ENCODE measurements at places on chromosomes 5 and 9.

DNA sequence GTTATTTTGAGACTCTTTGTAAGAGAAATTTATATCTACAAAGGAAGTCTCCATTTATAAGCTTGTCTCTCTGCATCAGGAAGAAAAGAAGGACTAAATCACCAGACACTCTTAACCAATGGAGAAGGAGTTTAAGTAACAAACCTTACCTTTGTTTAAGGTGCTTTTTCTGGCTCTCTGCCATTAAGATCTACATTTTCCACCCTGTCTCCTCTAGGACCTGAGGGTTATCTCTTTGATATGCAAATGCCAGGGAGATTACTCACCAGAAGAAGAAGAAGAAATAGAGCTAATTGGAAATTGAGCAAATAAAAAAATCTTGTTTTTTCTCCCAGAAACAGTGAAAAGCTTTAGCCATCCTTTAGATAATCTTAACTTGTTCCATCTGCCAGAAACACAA is 60.9 kb downstream of the CDKN2A start:
- no peak for DNase-seq

DNA sequence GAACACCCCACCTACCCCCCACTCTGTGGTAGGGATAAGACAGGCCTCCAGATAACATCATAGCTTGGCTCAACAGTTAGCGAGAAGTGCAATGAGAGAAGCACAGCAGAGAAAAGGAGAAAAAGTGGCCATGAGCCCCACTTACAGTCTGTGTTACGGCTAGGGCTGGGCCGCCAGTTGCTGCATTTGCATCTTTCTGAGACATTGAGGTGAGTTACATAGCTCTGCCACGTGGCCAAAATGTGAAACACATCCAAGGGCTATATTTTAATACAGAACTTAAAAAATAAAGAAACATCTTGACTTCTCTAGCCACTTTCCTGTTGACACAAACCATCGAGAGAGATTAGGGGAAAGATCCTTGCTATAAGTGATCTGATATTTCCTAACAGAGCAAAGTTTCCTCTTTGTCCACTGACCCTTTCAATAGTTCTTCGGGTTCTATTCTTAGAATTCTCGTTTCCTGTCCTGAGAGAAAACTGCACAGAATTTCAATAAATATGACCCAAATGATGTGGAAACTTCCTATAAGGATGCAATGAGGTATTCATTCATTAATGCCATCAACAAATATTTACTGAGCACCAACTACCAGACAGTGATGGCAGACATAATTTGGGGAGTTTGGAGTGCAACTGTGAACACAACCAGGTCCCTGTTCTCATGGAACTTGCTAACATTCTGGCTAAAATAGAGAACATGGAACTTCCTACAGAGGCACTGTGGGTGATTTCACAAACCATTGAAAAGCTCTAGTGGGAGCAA is 3.2 kb upstream of the TLE4 start:
- DNase-seq, result no peak

DNA sequence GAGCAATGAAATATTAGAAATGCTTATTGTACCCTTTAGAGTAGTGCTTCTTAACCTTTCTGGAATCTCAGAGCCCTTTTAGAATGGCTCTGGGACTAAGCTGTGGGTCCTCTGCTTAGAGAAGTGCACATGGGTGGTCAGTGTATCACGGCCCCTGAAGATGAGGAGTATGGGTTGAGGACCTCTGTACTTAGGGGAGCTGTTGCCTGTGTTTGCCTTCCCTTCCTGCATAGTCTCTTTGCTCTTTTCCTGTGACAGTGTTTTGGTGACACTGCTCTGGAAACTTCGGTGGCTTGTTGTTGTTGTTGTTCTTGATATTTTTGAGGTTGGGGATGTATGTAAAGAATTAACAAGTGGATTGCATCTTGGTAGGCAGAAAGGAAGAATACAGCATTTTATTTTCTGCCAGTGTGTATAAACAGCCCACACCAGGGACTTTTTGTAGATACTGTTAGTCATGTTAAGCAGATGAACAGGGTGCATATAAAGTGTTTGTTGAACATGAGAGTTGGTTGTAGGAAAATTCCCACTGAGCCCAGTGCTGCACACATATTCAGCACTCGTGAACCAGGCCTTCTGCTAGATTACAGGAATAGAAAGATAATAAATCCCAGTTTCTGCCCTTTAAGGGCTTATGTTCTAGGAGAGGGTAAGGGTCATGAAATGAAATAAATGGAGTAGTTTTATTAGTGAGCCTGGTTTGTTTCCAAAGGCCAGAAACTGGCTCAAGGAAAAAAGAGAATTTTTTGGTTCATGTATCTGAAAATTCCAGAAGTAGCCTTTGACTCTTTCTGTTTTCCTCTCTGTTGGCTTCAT is 199.7 kb downstream of the ARHGAP26 start:
- DNase-seq, result no peak

DNA sequence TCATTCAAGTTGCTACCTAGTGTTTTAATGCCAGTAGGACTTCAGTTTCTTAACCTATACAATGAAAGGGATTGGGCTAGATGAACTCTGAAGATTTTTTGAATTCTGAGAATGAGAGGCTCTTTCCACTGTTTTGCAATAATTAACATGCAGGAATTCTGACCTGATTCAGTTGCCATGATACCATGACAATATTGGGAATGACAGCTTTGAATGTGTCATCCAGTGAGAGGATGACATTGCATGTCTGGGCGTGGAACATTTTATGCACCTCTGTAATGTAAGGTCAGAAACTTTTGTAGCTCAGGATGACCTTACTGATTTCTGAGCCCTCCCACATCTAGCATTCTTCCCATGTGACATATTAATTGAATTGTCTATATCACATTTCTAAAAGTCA is 30.6 kb upstream of the SPINK5 start:
- no peak for DNase-seq

- DNase-seq, result no peak
These were observed 197.9 kb upstream of the ANKH start for GRCh38 chr5:15069407-15069905.

GRCh38 chr5:21681911-21682310 is 1171.2 kb downstream of the CDH12 start:
- no peak for DNase-seq

GRCh38 chr9:137455359-137455991 is 3.7 kb downstream of the NSMF start:
- DNase-seq, result no peak

GRCh38 chr9:137955586-137955985 is 78.0 kb downstream of the CACNA1B start:
- DNase-seq, result no peak

DNA sequence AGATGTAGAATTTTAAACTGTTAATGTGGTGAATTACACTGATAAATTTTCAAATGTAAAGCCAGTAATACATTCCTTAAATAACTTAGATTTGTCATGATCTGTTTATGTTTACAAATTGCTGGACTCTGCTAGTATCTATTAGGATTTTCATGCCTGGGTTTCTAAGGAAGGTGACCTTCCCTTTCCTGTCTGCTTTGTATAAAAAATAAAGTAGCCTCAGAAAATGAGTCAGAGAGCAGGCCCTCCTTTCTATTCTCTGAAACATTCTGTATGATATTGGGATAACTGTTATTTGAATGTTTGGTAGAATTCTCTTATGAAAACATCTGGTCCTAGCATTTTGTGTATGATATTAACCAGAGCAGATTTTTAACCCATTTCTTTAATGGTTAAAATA is 255.3 kb downstream of the SYK start:
- no peak for DNase-seq
